ENCODE measurements at places on chromosomes 7 and 10.

DNA sequence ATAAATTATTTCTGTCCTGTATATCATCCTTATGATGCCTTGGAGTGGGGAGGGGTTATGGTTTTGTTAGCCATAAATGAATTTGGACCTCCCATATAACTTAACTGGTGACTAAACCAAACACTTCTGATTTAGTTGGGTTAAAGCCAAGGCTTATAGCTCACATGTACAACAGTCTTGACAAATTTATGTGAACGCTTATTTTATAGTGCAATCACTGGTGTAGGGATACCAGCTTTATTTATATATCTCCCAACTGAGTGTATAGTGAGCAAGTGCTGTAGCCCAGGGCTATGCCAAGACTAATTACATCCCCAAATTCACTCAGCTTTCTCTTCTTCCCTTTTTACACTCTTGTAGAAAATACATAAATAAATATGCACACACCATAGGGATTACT is 956.2 kb downstream of the SORCS3 start:
- DNase-seq = no peak

GRCh38 chr10:130141460-130141859 is 5.3 kb downstream of the GLRX3 start:
- DNase-seq = no peak

DNA sequence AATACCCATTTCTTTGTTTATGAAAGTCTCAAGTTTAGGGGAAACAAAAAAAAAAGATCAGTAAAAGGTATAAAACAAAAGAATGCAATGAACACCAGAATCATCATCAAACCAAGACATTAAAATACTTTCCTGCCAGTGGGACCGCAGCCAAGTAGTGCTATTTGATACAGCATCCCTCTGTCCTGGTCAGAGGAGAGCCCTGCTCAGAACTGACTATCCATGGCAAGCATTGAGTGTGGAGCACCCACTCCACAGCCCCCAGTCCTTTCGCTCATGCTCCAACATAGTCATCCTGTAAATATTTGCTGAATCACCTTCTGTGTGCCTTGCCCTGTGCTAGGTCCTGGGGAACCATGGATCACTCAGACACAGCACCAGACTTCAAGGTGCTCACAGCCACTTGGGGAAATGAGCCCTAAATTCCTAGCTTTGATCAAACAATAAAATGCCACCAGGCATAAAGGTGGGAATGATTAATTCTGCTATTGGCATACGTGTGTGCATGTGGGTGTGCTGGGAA is 213.6 kb upstream of the TBX20 start:
- no peak for DNase-seq

DNA sequence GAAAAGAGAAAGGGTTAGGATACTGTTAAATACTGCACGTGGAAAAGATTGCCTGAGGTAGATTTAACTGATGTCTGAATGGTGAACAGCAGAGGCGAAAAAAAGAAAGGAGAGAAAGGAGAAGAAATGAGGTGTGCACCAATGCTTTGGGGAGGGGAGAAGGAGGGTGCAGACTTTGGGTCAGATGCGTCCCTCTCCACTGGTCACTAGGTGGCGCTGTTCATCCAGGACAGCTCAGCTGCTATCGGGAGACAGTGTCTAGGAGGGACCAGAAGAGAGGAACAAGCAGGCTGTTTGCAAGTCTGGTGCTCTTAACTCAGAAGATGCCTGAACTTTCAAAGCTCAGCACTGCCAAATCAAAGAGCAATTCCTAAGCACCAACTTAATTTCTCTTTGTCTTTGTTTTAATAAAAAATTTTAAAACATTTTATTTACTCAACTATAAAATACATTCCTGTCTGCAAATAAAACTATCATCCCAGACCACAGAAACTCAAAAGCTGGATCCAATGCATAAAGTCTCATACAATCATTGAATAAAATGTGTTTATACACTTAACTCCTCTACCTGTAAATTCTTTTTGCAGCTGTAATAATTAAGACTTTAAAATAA is 83.9 kb upstream of the PDLIM1 start:
- no peak for DNase-seq

DNA sequence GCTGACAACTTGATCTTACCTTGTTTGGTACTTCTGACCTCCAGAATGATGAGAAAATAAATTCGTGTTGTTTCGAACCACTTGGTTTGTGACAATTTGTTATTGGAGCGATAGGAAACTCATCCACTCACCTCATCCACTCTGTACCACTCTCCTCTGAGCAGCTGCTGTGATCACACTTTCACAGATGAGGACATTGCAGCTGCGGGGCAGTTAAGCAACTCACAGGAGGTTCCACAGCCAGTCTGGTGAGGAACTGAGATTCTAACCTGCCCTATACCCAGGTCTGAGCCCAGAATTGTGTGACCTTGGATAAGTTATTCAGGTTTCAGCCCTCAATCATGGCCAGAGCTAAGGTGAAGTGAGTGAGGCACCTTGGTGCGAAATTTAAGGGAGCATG is 35.2 kb downstream of the BTBD16 start:
- DNase-seq = no peak

All from cortex of kidney (tissue), 1 donor.